ENCODE measurements at places on chromosomes 4 and X. TPM values are rescaled to one million over a fixed set of nuclear protein-coding genes. Genes with fewer than 3 reads are reported as not detected.

GRCh38 chrX:132968296-132968949 lies 10.0 kb upstream of the HS6ST2 start:
- DNase-seq: no peak

GRCh38 chr4:912548-913279 lies 19.4 kb downstream of the GAK start:
- peak; percentile 34 for DNase-seq

DNA sequence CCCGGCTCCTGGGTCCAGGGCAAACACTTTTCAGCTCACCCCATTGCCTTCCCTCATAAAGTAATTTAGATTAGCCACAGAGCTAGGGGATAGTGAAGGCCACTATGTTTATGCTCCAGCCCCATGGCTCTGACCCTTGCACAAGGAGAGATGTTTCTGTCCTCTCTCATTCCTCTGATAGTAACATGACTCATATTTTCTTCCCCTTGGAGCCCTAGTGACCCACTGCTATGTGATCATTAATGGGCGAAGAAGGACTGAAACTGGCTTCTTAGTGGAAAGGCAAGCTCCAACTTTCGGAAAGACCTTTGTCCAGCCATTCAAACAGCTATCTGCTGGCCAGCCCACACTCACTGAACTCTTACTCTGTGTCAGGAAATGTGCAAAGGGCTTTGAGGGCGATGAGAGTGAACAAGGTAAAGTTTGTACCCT lies 12.3 kb downstream of the CLDN2 start:
- no peak for DNase-seq

- no peak for DNase-seq
Observed at GRCh38 chr4:172900900-172901299, 267.7 kb upstream of the GALNT7 start.

Gene MAP3K15
- total RNA-seq: not detected

- DNase-seq: no peak
Observed at GRCh38 chrX:6904156-6904555, 243.4 kb upstream of the STS start.

GRCh38 chr4:127084666-127085065 lies 548.1 kb upstream of the INTU start:
- no peak for DNase-seq

DNA sequence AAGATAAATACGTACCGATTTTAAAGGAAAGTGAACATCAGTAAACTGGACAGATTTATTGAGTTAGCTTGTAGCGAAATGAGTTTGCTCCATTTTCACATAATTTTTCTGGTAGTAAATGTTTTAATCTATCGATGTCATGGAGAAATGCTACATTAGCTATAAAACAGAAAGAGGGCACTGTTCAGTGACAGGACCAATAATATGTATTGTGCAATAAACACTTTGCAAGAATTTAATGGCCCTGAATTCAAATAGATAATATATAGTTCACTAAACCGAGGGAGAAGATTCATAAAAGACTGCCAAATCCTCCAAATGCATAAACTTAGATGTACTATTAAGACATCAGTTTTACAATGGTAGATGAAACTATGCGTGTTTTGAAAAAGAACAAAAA lies 516.3 kb downstream of the ADGRL3 start:
- DNase-seq: no peak

GRCh38 chr4:3291969-3292570 lies 751 bp upstream of the RGS12 start:
- peak; percentile 74 for DNase-seq

DNA sequence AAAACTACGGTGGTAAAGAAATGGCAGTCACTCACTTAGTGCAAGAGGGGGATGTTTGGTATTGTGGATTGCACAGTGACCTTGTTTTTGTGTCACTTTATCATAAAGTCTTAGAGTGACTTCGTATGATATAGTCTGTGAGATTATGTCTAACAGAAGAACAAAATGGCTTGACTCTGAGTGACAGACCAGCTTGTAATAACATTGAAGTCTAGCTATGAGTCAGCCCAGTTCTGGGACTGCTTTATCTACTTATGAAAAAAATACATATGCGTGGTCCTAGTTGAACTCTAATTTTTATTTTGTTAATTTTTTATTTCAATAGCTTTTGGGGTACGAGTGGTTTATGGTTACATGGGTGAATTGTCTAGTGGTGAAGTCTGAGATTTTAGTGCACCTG lies 20.0 kb downstream of the DCLK2 start:
- DNase-seq: no peak

Gene TENM3
- total RNA-seq: 9.8 TPM

DNA sequence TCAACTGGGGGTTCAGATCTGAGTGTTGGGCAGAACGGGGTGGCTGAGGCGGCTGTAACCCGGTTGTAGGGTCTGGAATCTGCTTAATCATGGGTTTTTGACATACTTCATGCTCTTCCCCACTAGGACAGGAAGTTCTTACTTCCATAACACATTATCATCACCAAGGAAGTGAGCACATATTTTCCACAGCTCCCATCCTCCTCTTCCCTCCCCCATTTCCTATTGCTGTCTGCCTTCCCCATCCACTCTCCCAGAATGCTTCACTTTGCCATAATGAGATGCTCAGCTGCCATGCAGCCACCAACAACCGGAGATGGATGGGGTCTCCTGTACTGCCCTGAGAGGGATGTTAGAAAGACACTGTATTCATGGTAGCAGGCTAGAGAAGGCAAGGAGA lies 6.4 kb upstream of the DCUN1D4 start:
- no peak for DNase-seq

DNA sequence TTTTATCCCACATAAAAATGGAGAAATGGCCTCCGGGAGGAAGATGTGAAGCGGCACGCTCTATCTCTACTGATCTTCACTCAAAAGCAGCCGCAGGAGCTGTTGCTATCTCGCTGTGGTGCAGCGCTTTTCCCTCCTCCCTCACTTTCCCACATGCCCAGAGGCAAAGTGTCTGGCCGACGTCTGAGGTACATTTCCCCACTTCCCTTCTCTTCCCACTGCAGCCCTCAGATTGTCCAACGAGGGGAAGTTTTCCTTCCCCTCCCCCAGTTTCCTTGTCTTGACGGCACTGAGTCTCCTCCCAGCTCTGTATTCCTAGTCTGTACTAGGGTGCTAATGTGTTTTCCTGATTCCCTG lies 660 bp upstream of the COL25A1 start:
- no peak for DNase-seq

- no peak for DNase-seq
Observed at GRCh38 chr4:150327262-150327780, 249.1 kb downstream of the DCLK2 start.

DNA sequence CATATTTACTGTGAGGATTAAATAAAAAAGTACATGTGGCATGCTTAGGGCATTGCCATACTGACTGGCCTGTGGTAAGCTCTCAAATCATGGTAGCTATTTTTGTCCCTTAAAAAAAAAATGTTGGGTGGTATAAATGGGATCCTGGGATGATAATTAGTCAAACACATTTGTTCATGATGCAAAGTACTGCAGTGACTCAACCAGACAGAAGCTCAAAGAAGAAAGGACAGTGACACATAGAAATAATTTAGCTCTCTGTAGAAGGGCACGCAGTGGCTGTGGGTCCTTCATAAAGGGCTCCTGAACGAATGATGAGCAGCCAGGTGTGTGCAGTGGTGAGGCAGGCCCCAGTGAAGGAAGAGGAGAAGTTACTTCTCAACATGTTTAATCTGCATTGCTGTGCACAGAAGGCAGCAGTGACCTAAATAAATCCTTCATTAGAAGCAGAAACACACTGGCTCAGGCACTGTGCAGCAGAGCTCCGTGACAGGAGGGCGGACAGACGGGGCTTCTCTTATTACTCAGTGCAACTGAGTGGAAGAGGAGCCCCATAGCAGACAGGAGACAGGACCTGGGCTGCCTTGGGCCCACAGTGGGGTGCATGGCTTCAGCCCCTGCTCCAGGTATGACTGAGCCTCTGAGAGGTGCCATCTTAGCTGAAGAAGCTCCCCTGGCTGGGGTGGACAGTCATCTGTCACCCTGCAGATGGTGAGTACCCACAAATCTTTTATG lies 20.3 kb downstream of the HS3ST1 start:
- no peak for DNase-seq

Gene SPATA18
- 11.2 TPM for total RNA-seq

Gene SOWAHD
- 0.64 TPM for total RNA-seq

GRCh38 chr4:9845791-9846493 lies 64.5 kb downstream of the DRD5 start:
- DNase-seq: no peak

Gene GAGE1
- total RNA-seq: not detected

GRCh38 chr4:157722146-157722545 lies 450.7 kb downstream of the GASK1B start:
- DNase-seq: no peak

Data from transverse colon (tissue), 4 donors.